ENCODE measurements at places on chromosomes 1 and 21. TPM values are rescaled to one million over a fixed set of nuclear protein-coding genes. Genes with fewer than 3 reads are reported as not detected.

GRCh38 chr1:216812966-216813365, 89.7 kb upstream of the ESRRG start:
- DNase-seq, result no peak

DNA sequence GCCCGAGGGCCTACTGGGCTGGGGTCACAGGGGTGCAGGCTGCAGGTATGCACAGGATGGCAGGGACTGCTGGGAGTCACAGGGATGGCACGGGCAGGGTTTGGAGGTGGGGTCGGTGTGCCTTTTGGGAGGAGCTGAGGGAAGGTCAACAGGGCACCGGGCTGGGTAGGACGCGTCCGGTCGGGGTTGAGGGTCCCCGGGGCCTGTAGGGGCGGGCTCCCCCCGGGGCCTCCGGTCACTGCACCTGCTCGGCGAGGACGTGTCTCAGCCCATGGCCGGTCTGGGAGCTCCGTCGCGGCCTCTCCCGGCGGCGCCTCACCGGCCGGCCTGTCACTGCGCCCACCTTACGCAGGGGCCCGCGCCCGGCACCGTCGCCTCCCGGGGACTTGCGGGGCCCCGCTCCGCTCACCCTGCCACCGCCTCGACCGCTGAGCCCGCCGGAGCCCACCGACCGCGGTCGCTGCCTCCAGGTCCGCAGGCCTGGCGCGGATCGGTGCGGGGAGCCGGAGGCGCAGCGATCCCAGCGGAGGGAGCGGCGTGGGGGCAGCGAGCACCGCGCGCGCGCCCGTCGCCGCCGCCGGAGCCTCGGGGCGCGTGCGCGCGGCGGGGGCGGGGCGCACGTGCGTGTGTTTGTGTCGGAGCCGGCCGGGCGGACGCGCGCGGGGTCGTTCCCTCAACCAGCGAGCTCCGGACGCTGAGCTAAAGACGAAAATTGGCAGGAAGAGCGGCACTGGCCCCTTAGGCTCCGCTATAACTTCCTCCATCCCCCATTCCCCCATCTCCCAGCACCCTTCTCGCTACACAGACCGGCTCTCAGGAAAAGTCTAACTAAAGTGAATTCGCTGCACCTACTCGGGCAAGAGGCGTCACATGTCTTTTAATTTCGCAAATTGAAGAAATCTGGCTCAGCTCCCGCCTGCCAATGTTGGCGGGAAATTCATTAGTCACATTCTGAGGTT, at the start of gene AMIGO1:
Gene AMIGO1 (minus strand): TSS at position 552 of the 959 bp plus-strand sequence. CDS start 815 bp downstream, outside the sequence.
- no peak for DNase-seq

- DNase-seq, result peak; percentile 90
Measured at GRCh38 chr1:201888282-201889089, at the start of gene SHISA4. Gene SHISA4 (plus strand): TSS chr1:201888898. CDS start chr1:201888995, 97 bp downstream.

DNA sequence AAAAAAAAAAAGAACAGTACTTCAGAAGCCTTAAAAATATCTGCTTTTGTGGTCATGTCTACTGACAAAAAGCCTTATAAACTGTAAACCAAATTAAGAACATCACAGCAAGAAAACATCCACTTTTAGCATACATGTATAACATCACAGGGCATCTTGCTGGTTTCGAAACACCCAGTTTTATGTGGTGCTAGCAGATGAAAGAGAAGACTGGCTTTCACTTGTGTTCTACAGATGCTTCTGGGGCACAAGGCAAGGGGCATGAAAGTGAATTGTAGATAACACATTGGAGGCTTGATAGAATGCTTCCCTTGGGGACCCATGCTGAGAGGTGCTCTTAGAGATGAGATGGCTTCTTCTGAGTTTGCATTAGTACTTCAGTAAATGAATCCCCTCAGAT, 543.7 kb upstream of the PKN2 start:
- no peak for DNase-seq

DNA sequence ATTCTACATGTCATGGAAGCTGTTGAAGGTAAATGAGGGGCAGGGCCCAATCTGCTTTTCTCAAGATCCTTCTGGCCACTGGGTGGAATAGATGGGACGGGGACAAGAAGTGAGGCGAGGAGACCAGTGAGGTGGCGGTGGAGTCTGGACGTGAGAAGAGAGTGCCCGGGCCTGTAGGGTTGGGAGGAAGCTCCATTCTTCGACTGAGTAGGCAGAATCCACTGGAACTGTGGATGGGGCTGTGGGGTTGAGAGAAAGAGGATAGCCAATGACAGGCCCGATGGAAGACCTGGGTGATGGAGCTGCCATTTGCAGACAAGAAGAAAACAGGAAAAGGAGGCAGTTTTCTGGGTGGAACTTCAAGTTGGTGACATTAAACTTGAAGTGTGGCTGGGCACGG, 10.3 kb downstream of the SLC1A7 start:
- DNase-seq, result no peak

OR2L13 gene
- total RNA-seq, result not detected

DNA sequence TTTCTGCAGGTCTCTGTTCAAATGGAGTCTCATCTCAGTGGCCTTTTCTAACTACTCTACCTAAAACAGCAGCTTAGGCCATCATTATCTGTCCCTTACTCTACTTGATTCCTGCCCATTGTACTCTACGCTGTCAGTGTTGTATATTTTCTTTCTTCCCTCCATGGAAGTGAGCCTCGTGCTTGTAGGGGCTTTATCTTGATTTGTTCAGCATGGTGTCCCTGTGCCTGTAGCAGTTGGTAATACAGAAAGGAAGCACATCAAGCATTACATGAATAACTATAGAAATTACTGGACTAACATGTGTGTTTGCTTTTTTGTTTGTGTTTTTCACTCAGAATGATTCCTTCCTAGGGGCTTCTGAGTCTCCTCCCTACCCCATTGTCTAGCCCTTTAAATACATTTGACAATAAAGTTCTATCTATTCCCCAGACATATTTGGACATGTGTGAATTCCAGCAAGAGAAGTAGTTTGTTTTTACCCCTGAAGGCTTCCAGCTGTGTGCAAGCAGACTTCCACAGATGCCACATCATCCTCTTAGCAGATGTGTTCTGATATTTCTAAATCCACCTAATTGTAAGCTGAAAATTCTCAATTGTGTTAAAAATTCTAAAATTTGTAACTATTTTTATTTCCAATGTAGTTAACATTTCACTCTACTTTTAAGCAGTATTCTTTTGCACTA, 40.3 kb downstream of the PRMT2 start:
- no peak for DNase-seq

- no peak for DNase-seq
Measured at GRCh38 chr1:217674028-217674729, 43.0 kb downstream of the SPATA17 start.

DNA sequence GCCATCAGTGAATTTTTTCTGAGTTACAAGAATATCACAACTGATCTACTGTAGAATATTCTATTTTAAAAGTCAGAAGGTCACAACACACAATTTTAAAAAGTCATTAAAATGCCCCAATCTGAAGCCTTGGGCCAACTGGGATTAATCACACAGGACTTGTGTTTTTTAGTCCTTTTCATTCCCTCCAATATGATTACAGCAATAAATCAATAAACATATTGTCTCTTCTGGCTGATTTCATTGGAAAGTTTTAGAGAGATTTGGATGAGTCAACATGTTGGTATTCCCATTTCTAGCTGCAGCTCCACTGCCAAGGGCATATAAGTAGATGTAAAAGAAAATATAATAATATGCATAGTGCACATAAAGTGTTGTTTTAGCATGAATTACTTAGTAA, 85.8 kb downstream of the NIBAN1 start:
- DNase-seq, result no peak

ATP1A4 gene
- not detected for total RNA-seq

RCSD1 gene
- 8.7 TPM for total RNA-seq

DNA sequence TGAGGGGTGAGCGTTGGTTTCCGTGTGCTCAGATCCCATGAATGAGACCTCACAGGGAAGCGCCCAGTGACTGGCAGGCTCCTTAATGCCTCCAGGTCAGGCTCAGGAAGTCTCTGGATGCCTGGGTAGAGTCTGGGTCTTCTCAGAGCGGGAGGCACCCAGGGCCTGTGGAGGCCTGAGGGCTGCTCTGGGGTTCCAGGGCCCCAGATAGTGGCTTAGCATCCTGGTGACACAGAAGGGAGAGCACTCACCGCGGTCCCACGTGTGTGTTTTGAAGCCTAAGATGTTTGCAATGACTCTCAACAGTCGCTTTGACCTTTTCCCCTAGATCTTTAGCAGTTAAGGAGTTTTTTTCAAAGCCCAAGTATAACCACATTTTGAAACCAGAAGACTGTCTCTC, 25.0 kb downstream of the PRMT2 start:
- no peak for DNase-seq

ETV3L gene
- total RNA-seq, result not detected

TBX19 gene
- total RNA-seq, result 3.9 TPM

GRCh38 chr1:209884665-209885117, 53.3 kb upstream of the SYT14 start:
- peak; percentile 86 for DNase-seq

GRCh38 chr1:34779526-34779925, 1.5 kb upstream of the GJB3 start:
- no peak for DNase-seq

DNA sequence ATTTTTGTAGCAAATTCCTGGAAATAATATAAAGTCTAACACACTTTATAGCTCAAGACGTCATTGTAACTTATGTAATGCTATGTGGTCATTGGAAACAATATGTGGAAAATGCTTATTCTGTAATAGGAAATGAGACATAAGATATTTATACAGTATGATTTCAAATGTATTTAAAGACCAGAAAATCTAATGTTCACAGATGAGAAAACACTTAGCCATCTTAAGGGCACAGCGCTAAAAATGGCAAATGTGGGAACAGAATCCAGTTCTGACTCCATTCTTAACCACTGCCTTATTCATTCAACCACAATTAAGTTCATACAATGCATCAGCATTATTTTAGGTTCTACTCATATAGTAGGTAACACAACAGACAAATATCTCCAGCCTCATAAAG, 12.5 kb downstream of the CSDE1 start:
- no peak for DNase-seq

RGS13 gene
- total RNA-seq, result not detected

DNA sequence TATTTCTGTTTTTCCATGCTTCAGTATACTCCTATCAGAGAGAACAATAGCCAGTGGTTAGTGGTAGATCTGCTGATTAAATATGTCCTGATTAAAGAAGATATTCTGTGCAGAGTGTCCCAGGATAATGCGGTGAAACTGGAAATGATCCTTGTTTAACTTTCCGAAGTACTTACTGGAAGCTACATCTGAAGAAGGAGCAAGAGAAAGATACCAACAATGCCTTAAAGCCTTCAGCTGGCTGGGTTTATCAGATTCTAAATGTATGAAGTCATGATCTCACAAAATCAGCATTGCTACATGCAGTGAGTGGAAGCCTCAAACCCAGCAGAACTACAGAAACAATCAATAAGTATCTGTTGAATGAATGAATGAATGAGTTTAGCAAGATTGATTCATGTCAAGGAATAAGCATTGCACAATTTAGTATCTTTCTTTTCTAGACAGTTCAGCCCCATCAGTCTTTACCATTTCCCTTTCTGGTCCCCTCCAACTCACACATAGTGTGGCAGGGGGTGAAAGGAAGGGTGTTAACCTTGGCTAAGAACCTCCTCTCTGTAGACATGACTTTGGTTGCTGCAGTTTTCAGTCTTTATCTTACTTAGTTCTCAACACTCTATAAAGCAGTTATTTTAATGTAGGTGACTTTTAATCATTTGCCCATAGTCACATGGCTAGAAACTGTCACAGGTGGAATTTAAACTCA, 24.7 kb upstream of the DNASE2B start:
- DNase-seq, result no peak

TAL1 gene
- 4.7 TPM for total RNA-seq

MAP3K21 gene
- total RNA-seq, result 10.0 TPM

PCAT6 gene
- total RNA-seq, result 3.4 TPM

DNA sequence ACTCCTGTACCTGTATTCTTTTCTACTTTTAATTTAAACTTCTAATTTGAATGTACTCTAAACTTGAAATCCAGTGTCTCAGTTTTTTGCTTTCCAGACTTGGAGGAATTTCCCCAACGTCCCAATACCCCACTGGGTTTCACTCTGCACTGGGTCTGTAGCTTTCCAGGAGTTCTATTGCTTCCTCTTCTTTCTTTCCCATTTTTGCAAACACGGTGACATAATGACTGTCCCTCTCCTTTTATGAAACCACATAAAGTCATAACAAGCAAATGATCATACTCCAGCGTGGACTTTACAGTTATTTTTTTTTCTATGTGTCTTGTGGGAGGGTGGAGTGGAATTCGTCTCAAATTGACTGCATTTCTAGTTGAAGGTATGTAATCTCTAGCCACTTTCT, 97.1 kb downstream of the FASLG start:
- DNase-seq, result no peak

DNA sequence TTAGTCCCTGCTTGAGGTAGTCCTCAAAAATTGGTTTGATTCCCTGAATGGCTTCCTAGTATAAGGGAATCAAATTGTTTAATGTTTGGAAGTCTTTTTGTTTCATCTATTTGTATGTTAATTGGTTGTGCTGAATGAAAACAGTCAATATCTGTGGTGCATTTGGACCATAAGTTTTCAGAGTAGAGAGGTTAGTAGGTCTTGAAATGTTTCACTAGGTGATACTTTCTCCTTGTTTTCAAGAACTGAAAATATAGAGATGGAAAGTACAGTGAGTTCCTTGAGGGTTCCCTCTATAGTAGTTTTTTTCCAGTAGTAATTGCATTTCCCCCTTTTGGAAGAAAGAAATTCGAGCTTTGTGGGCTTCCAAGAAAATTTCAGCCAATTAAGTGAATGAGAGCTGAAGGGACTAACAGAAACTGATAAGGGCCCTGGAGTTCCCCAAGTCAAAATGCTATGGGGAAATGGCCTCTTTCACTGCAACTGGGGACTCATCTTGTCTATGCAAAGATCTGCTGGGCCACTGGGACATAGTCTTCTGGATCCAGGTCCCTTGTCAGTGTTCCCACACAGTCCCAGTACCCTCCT, 18.6 kb upstream of the CEP350 start:
- DNase-seq, result no peak

GRCh38 chr1:195238313-195238712, 1369.9 kb downstream of the KCNT2 start:
- DNase-seq, result no peak

C1orf87 gene
- total RNA-seq, result not detected

DNA sequence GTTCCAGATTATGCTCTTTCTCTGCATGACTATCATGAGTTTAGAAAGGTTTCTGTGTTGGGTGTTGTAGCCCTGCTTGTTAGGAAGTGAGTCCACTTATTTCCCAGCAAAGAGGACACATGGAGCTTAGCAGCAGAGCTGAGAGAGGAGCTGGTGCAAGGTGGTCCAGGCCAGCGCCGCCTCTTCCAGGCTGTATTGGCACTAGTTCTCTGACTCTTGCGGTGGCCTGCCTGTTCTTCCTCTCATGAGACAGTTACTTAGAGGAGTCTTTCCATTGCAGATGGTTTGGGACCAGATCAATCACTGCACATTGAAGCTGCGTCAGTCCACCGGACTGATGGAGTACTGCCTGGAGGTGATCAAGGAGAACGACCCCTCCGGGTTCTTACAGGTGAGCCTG, 38.0 kb downstream of the TRIM67 start:
- no peak for DNase-seq

DNA sequence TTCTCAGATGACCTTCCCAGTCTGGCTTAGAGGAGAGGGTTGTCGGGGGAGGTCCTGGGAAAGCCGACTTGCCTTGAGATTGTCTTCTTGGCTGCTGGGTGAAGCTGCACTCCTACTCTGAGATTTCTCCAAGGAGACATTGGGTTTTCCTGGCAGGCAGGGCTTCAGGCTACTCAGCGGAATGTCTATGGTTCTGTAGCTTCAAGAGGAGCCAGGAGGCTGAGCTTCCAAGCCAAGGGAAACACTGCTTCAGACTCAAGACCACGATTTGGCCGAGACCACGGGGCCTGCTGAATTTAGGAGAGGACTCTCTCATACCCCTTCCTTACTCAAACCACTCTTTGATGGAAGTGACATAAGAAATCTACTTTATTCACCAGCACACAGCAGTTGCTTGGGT, 67.8 kb downstream of the NTMT2 start:
- DNase-seq, result no peak
